ENCODE measurements at places on chromosomes 16 and 17.
A peak's percentile ranks its signal among the peaks of the same experiment; 100 is the strongest.

DNA sequence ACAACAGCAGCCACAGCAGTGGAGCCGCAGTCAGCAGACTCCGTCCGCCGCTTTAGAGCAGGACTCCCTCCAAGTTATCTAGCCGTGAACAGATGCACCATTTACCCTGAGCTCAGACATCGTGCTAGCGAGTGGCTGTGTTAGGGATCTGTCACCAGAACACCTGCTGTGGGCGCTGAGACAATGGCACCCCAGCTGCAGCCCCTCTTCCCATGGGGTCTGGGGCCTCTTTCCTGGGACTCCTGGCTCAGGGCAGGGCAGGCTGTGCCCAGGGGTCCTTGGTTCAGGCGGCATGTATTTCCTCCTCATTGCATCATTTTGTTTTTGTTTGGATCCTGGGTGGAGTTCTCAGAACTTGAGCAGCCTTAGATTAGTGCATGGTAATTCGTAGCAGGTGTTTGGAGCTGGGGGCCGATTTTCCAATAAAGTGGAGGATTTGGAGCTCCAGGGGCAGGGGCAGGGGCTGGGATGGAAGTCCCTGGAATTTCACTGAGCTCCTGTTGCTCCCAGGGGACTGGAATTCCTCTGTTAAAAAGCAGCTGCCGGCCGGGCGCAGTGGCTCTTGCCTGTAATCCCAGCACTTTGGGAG is 23.4 kb downstream of the NMRAL1 start:
- no peak for DNase-seq

- no peak for DNase-seq
Measured at GRCh38 chr17:79101111-79101673, 26.6 kb downstream of the ENGASE start.

DNA sequence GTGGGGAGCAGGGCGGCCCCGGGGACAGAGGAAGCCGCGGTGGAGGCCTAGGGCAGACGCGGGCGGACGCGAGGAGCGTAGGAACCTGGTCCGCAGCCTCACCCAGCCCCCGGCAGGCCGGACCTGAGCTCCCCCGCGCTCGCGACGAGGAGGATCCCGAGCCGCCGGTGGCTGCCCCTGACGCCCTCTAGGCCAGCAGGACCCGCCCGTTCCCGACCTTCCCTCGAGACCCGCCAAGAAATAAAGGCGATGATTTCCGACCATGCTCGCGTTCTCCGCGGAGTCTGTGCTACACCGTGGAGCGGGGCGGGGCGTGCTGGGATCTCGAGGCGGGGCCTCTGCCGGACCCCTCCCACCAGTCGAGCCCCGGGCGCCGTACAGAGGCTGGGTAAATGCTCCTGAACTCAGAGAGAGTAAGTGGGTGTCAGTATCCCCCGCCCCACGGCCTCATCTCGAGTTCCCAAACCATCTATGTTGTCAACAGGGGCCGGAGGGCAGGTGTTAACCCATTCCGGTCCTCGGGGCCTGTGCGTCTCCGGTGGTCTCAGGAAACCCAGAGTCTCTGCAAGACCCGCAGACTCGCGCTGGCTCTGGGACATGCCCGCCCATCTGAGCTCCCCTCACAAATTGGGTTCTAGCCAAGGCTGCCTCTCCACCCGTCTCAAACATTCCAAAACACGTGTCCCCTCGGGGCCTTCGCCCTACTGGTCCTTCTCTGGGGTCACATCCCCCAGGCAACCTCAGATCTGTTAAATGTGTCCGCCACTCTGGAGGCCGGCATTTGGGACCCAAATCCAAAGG is 13.7 kb downstream of the SYCE1L start:
- no peak for DNase-seq

- DNase-seq = no peak
Measured at GRCh38 chr16:11412175-11412904, 67.1 kb downstream of the RMI2 start.

DNA sequence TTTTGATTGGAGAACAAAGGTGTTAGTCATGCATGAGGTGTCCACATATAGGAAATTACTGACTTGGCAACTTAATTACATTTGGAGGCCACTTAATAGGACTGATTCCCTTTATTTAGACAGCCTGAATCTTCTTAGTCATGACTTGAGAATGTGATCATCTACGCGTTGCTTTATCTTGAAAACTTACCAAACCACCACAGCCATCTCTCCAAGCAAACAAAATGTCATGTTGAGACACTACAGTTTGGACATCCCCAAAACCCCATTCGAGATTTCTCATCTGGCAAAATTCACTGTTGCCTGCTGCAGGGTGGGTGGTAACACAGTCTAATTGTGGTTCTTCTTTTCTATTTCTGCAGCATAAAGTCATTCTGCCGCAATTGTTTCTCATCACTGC is 176.5 kb upstream of the CDH5 start:
- no peak for DNase-seq

- no peak for DNase-seq
Measured at GRCh38 chr17:78291944-78292910, 60.8 kb downstream of the TMEM235 start.

GRCh38 chr17:80970044-80970761 is 21.4 kb upstream of the CHMP6 start:
- no peak for DNase-seq

GRCh38 chr16:19783363-19784182 is 65.5 kb downstream of the IQCK start:
- no peak for DNase-seq

DNA sequence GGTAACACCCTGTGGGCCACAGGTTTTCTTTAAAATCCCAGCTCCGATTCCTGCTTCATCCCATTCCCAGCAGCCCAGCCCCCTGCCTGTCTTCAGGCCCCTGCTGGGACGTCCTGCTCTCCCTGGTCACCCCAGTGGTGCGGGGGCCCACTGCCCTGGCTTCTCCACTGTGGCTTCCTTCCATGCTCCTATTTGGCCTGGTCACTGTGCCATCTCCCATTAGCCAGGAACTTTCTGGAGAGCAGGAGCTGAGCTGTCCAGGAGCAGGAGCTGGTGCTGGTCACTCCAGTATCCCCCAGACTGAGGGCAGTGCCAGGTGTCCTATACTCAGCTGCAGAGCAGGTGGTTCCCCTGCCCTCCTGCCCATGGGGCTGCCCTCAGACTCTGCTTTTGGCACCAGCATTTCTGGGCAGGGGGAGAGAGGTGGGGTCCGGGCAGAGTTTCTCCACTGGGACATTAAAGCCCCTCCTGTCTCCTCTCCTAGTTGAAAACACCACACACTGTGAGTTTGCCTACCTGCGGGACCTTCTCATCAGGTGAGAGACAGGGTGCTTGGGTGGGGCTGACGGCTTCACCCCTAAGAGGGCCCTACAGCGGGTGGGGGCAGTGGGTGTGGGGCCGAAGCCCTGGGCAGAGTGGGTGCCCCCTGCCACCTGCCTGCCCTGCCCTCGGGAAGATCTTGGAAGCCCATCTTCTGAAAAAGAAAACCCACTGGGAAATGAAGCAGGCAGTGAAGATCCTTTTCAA is 356.2 kb downstream of the SEC14L1 start:
- DNase-seq = no peak

GRCh38 chr17:42459256-42459800 is 650 bp downstream of the ATP6V0A1 start:
- no peak for DNase-seq

- DNase-seq = no peak
Measured at GRCh38 chr17:12634789-12635414, 30.8 kb upstream of the MYOCD start.

- no peak for DNase-seq
Measured at GRCh38 chr16:53465606-53466280, 31.5 kb downstream of the RBL2 start.

DNA sequence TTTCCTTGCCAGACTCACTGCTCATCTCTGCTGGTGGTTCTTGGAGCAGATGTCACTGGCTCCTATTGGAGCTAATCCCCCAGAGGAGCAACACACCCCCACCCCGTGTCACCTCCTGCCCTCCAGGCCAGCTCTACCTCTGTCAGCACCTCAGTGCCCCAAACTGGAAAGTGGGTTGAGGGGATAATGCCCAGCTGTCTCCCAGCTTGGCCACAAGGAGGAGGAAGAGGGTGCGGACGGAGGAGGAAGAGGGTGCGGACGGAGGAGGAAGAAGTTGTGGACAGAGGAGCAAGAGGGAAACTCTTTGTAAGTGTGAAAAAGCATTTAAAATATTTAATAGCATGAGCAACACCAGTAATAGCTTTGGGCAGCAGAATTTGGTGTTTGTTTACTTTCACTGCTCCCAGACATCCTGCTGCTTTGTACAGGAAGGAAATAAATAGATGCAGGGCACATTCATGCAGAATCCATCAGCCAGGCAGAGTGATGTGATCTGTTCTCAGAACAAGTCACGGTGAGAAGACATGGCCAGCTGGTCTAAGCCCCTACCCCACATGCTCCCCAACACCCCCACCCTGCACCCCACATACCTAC is 82.5 kb downstream of the C17orf67 start:
- DNase-seq = no peak

DNA sequence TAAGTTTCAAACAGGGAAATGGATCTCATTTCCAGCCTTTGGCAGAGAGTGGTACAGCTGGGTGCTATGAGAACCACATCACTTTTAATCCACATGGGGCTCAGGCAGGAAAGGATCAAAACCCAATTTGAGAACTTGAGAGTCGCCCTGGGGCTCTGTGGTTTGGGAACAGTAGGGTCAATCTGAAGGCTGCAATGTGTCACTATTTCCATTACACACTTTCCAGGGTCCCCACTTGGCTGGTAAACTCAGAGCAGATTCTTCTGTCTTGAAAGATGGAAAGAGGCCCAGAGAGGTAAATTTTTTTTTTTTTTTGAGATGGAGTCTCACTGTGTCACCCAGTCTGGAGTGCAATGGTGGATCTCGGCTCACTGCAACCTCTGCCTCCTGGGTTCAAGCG is 6.7 kb upstream of the HIGD1B start:
- no peak for DNase-seq

DNA sequence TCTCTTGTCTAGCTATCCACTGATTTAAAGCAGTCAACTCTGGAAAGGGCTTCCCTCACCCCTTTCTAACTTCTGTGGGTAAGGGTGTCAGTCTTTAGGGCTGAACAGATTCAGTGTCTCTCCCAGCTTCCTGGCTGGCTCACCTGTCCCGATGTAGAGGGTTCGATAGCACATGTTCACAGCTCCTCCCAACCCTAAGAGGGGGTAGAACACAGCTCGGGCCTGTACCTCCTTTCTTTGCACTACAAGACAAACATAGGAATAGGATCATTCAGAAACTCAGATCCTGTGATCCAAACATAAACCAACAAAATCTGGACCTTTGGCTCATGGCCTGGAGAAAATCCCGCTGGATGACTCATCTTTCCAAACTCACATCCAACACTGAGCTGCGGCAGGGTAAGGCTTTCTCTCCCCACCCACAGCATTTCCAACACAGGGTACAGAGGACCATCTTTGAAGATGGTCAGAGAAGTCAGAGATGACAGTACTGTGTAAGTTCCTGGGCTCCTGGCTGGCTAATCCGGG is 5.8 kb upstream of the DHRS13 start:
- no peak for DNase-seq

DNA sequence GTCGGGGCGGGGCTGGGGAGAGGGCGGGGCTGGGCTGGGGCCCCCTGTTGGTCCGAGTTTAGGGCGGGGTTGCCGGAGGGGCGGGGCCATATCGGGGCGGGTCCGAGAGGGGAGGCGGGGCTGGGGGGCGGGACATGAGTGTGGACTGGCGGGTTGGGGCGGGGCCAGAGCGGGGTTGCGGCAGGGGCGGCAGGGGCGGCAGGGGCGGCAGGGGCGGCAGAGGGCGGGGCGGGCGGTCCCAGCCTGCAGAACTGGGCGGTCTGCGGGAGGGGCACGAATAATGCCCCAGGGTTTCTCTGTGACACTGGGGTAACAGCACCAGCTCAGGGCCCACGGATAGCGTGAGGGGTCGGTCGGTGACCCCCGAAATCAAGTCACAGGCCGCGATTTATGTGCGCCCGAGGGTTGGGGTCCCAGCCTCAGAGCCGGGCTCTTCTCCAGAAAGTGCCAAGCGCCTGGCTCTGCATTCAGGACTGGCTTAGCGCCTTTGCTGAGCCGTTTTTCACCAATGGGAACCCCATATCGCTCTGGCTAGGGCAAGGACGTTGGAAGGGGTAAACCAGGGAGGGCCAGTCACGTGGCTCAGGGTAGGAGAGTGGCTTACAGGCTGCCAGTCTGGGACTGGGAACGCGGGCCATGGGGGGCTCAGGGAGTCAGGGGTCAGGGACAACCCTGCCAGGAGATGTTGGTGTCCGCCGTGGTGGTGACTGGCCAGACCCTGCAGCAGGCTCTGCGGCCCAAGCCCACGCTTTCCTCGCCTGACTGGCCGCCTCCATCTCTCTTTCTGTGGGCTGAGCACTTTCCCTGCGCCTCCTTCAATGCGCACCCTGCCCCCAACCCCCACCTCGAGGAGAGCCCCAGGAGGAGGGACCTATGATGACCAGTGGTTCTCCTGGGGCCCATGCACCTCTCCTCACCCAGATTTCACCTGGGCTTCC is 1.2 kb upstream of the METTL26 start:
- peak; percentile 77 for DNase-seq

DNA sequence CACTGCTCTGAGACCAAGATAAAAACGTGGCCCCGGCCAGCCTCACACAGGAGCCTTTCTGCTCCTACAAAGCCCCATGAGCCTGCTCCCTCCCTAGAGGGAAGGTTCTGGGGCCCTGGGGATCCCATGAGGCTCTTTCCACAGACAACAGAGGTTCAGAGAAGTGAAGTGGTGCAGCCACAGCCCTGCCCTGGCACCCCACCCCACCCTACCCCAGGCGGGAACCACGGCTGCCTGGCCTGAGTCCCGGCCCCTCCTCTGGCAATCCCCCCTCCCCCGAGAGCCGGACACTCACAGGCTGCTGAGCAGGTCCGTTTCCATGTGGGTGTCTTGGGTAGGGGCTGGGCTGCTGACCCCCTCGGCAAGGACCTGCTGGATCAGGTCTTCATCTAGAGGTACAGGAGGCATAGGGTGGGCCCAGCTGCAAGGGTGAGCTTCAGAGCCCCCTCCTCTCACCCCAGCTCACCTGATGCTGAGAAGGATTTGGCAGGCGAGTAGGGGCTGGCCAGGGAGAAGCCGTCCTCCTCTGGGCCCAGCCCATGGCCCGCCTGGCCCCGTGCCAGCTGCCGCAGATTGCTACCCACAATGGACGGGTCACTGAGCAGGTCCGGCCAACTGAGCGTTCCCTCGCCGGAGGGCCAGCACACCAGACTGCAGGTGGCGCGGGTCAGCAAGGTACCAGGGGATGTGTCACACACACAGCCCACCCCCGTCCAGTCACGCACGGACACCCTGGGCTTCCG is 38.7 kb downstream of the PKD1 start:
- DNase-seq = no peak

Data from stimulated activated CD8-positive, alpha-beta memory T cell treated with anti-CD3 and anti-CD28 coated beads, Interleukin-4, amount 100 ng/mL, for 1 hour (primary cell).